Stimulated activated CD4-positive, alpha-beta T cell treated with anti-CD3 and anti-CD28 coated beads, Interleukin-15, amount 100 ng/mL, for 48 hours (primary cell): ENCODE measurements at places on chromosomes 12 and 14.

GRCh38 chr12:64673490-64674169 lies 63.3 kb downstream of the RASSF3 start:
- DNase-seq = no peak

DNA sequence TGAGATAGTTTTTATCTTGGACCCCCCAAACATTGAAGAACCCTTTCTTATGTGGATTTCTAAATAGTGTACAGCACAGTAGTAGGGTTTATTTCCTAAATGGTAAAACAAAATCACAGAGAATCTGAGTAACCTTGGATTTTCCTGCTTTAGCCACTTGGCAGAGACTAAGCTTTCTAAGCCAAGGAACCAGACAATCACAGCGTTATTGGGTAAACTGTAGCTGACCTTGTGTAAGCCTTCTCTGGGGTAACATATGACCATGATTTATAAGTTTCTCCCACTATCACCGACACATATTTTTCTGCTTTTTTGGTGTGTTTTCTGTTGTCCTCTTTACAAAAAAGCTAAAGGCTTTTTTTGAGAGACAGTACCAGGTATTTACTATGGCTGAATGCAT lies 136.3 kb upstream of the PZP start:
- DNase-seq = no peak

DNA sequence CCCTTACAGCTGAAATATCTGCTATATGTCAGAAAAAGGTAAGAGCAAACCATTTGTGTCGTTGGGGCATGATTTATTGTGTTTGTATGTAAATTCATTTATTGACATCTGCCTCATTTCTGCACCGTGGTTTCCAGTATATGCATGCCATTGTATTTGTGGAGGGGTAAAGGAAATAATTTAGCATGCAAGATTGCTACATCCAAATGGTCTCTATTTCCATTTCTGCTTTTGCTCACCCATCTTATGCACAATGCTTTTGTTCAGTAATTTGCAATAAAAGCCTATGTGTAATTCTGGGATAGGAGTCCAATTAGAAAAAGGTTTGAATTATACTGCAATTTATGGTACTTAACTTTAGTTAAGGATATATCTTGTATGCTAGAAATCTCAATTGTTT lies 101.8 kb downstream of the UNC79 start:
- DNase-seq = no peak

GRCh38 chr12:65536351-65536750 lies 257.9 kb downstream of the MSRB3 start:
- no peak for DNase-seq

- no peak for DNase-seq
Measured at GRCh38 chr14:90842726-90843125, 26.5 kb upstream of the TTC7B start.

GRCh38 chr12:50764286-50765094 lies 589 bp downstream of the ATF1 start:
- DNase-seq = peak; percentile 63

DNA sequence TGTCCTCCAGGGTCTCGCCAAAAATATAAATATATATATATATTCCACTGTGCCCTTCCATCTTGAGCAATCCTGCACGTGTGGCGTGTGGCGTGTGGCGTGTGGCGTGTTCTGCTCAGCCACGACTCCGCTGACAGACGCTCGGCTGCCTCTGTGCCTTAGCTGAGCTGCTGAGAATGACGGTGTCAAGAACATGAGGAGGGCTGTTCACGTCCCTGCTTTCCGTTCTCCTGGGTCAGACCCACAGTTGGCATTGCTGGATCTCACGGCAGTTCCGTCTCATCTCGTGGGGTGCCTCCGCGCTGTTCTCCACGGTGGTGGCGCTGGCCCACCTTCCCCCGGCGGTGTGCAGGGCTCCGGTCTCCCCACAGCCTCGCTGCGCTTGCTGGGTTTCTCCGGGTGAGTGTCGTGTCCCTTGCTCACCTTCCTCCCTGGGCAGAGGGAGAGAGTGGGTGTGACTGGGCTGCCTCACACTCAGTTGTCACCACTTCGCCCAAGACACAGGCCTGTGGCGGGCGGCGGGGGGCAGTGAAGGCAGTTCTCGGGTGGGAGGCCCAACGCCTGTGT lies 9.4 kb downstream of the GPR132 start:
- DNase-seq = no peak

DNA sequence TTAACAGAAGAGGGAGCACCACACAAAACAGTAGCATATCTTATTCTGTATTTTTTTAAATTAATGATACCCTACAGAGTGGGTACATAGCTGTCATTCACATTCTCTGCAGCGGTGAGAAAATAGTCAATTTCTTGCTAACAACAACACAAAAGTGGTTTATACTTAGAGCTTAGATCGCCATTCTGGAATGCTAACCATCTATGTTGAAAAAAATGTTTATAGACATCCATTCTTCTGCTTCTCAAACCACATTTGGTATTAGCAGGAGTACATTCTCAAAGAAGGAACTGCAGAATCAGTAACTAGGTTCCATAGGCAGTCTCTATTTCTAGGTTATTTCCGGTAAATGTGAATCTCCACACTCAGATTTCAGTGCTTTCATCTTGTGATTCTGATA lies 185.9 kb downstream of the PPFIA2 start:
- no peak for DNase-seq

DNA sequence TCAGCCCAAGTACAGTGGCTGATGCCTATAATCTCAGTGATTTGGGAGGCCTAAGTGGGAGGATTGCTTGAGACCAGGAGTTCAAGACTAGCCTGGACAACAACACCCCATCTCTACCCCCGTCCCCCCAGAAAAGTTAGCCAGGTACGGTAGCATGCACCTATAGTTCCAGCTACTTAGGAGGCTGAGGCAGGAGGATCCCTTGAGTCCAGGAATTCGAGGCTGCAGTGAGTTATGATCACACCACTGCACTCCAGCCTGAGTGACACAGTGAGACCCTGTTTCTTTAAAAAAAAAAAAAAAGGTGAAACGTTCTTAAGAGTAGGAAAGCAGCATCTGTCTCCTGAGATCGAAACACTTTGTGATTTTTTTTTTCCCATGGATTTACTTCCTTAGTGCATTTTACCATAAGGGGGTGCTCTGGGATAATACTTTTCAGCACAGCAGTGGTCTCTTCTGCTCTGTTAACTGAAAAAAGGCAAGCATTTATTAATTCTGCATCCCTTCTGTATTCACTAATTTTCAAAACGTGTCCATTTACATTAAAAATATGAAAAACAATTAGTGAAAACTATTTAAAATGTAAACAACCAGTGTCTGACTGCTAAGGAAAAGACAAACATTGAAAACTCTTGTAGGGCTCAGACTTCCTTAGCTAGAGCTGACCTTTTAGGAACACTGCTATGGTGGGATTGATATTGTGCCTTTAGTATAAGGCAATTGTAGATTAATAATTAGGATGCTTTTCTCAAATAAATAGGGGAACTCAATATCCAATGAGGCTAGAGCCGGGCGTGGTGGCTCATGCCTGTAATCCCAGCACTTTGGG lies 31.2 kb upstream of the USP44 start:
- DNase-seq = no peak

GRCh38 chr14:76941946-76942805 lies 86.3 kb downstream of the IRF2BPL start:
- no peak for DNase-seq

DNA sequence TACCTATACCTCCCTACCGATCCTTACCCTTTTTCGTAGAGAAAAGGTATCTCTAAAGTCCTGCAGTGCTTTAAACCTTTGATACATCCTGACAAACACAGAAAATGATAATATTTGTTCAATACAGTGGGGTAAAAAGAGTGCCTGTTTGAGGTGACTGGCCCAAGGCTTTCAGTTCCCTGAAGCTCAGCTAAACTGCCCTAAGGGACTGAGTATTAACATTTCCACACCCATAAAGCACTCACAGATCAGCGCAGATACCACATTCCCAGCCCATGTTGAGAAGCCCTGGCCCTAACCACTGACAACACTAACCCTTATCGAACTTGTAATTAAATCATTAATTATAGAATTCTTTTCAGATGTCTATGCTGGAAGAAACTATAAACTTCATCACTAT lies 108.7 kb downstream of the DIP2B start:
- no peak for DNase-seq

GRCh38 chr12:111181143-111181726 lies 187.7 kb downstream of the PHETA1 start:
- no peak for DNase-seq

DNA sequence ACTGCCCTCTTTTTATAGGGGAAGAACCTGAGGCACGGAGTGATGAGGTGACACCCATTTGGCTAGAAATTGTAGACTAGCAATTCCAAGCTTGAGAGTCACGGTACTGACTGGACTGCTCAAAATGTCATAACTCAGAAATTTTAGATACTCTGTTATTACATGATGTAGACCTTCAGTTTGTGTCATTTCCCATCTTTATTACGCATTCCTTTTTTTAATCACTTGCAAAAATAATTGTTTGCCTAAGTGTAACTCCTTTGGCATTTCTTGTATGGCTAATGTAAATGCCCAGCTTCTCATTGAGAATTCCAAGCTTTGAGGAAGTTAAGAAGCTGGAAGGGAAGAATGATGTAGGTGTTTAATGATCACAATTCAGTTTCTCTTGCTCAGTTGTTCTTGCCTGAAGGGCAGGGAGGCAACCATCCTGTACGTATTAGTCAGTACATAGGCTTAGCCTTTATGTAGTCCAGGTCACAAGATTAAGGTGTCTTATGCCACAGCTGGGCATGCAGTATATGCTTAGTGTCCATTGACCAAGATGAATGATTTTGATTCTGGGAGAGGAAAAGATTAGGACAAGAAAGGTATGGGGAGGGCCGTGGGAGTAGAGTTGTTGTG lies 68.2 kb upstream of the EVL start:
- no peak for DNase-seq

DNA sequence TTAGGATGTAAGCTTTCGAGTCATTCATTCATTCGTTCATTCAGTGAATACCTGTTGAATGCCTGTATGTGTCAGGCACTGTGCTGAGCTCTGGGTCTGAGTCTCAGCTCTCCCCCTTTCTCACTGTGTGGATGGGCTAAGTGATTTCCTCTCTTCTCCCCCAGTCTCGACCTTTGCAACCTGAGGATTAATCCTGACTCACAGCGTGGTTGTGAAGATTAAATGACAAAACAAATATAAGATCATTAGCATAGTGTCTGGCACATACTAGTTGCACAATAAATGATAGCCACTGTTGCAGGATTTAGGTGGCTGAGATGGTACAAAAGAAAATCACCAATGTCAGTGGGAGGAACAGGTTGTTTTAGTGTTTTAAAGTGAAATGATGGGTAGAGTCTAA lies 136.7 kb downstream of the GPR135 start:
- DNase-seq = no peak

DNA sequence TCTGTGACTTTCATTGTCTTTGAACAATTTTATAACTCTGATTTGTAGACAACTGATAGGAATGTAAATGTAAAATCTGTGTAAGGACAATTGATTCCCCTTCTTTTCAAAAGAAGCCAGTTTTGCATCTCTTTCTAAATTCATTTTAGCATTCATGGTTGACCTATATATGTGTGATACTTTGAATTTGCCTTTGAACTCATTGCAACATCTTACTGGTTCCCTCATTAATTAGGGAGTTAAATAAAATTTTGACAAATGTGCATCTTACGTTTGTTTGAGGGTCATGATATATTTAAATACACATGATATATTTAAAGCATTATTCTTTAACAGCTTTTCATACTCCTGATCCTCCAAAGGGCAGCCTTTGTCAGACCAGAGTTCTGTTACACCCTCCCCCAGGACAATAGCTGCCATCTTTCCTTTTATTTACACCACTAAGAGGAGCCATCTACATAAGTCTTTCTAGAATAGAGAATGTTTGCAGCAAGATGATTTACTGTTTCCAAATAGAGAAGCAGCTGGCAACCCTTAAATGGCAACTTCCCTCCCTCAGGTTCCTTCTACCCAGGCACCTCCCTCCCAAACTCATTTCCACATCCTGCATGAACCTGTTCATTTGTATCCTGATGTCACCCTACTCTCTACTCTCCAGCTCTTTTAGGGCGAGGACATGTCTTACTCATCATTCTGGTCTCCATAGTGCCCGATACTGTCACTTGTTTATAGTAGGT lies 40.2 kb upstream of the APPL2 start:
- no peak for DNase-seq

GRCh38 chr12:110826592-110827200 lies 20.1 kb upstream of the CCDC63 start:
- peak; percentile 86 for DNase-seq

DNA sequence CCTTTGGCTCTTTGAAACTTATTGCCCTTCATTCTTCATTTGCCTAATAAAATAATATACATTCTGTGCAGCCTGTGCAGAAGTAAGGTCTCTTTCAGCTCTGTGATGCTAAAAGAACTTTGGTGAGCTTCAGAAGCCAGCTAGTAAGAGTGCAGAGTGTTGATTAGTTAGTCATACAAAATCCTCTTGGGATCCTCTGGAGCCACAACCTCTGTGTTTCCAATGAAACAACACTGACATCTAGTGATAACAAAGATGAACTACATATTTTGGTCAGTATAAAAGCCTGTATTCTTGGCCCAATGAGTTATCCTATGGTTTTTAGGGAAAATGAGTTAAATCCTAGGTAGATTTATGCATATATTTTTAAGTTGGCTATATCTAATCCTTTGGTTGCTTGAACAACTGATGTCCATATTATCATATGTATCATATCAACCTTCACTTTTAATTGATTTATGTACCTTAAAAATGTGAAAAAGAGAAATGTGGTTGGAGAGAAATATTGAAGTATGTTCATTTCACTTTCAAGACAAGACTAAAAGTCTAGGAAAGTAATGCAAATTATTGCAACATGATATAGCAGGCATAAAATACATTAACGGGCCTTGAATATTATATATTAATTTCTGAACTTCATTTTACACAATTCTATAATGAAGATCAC lies 158.4 kb downstream of the KLHL28 start:
- no peak for DNase-seq

DNA sequence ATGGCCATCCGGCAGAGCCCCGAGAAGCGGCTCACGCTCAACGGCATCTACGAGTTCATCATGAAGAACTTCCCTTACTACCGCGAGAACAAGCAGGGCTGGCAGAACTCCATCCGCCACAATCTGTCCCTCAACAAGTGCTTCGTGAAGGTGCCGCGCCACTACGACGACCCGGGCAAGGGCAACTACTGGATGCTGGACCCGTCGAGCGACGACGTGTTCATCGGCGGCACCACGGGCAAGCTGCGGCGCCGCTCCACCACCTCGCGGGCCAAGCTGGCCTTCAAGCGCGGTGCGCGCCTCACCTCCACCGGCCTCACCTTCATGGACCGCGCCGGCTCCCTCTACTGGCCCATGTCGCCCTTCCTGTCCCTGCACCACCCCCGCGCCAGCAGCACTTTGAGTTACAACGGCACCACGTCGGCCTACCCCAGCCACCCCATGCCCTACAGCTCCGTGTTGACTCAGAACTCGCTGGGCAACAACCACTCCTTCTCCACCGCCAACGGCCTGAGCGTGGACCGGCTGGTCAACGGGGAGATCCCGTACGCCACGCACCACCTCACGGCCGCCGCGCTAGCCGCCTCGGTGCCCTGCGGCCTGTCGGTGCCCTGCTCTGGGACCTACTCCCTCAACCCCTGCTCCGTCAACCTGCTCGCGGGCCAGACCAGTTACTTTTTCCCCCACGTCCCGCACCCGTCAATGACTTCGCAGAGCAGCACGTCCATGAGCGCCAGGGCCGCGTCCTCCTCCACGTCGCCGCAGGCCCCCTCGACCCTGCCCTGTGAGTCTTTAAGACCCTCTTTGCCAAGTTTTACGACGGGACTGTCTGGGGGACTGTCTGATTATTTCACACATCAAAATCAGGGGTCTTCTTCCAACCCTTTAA lies 1.5 kb downstream of the FOXG1 start:
- no peak for DNase-seq
